T-helper 1 cell treated with Interleukin-12 subunit alpha and Interleukin-12 subunit beta and Interleukin-4 antibody, amounts not matched to agents 30 ng/mL and 1 ng/mL, for 36 hours (primary cell): ENCODE measurements at places on chromosomes 1 and 21. TPM values are rescaled to one million over a fixed set of nuclear protein-coding genes. Genes with fewer than 3 reads are reported as not detected.

The FCMR gene
- total RNA-seq: 65.7 and 70.9 TPM in 2 replicates

The PBX1 gene
- total RNA-seq: 0.37 TPM in 1 of 2 replicates, not detected in the other

The TMEM269 gene
- total RNA-seq: 0.32 and 0.54 TPM in 2 replicates

The NUP210L gene
- 0.12 and 0.15 TPM in 2 replicates for total RNA-seq

The CFHR5 gene
- total RNA-seq: not detected in 2 replicates

The OR2L5 gene
- not detected in 2 replicates for total RNA-seq

The ALX3 gene
- total RNA-seq: not detected in 2 replicates

The PODN gene
- not detected in 2 replicates for total RNA-seq

The HJV gene
- total RNA-seq: not detected in 2 replicates
